ENCODE measurements at places on chromosomes 13 and 19.
A peak's percentile ranks its signal among the peaks of the same experiment; 100 is the strongest.

DNA sequence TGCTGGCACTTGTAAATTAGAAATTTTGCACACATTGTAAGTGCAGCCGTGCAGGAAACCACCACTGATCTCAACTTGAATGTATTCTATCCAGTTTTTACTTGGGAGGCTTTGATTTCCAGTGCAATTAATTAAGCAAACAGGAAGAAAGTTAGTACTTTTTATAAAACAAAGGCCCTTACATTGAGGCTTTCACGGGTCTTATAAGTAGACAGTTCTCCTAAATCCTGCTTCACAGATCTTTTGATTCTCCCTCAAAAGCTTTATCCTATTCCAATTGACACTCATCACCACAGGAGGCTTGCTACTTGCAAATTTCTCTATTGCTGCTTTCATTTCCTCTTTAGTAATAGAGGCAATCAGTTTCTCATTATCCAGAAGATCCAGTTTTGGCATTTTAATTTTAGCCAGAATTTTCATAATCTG is 90.1 kb downstream of the ERCC5 start:
- no peak for DNase-seq

- no peak for DNase-seq
Measured at GRCh38 chr19:739998-740715, 10.8 kb upstream of the MISP start.

DNA sequence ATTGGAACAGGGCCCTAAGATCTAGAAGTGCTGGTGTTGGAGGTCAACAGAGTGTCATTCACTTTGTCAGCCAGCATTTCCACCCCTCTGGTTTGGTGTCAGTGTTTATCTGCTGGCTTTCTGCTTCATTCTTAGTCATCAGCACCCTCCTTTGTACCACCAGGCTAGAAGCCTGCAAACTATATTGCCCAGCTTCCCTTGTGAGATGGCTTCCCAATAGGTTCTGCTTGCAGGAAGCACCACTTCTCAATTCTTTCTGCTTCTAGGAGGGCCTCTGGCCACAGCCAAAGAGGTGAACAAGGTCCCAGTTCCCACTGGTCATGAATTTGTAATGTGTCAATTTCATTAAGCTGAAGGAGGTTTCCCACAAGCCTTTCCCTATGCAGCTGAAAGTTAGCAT is 36.4 kb upstream of the CALM3 start:
- DNase-seq, result no peak

DNA sequence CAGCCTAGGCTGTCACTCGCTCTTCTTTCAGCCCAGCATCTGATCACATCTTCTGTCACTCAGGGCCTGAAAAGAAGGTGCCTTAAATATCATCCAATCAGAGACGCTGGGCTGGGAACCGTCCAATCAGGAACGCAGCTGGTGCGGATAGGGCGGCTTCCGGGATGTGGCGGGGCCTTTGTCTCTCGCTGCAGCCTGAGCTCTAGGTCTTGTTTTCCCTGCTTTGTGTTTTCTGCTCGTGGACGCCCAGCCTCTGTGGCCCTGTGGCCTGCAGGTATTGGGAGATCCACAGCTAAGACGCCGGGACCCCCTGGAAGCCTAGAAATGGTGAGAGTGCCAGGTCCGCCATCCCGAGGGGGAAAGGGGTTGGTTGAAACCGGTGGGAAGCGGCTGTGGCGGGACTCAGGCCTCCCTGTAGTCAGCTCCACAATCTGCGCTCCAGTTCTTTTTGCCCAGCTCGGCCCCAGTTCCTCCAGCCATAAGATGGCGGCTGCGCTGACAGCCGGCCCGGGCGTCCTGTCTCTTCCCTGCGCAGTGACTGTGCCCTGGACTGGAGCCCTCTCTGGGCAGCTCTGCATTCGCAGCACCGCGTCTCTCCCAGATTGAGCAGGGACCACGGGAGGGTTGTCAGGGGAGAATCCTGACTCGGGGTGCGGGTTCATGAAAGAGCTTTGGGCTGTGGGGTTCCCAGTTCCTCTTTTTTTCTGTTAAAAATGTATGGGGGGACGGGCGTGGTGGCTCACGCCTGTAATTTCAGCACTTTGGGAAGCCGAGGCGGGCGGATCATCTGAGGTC is at the start of gene ZNF85:
Gene ZNF85 (plus strand): TSS at position 175 of the 795 bp plus-strand sequence. CDS start 150 bp downstream, at position 325.
- DNase-seq, result peak; percentile 25

GRCh38 chr13:25175026-25175425 is 2.9 kb upstream of the AMER2 start:
- DNase-seq, result no peak

DNA sequence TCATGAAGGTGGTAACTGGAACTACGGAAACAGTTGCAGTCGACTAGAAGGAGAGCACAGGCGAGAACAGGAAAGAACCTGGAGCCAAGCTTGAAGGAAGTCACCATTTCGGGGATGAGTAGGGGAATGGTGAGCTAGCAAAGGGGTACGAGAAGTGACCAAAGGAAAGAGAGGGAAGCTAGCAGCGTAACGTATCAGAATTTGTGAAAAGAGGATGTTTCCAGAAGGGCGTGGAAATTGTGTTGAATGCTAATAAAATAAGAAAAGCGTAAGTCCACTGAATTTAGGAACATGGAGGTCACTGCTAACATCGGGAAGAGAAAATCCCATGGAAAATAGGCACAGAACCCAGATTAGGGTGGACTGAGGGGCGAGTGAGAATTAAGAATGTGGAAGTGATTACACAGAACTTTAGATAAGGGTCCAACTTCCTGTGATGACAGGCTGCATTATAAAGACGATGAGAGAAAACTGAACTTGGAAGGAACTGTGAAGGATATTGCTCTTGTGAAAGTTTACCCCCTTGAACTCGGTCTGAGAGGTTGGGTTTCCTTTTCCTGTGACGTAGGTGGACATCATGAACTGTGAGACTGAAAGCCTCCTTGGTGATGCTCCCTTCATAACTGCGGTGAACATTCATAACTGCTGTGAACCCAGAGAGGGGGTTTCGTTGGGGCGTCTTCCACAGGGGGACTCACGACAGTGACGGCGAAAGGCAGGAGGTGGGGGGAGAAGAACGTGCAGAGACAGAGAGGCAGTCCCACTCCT is 2.0 kb upstream of the FFAR2 start:
- no peak for DNase-seq

- no peak for DNase-seq
Measured at GRCh38 chr19:12815088-12815487, 8.7 kb downstream of the RNASEH2A start.

- DNase-seq, result no peak
Measured at GRCh38 chr19:55146078-55146704, 2.8 kb downstream of the TNNT1 start.

- DNase-seq, result no peak
Measured at GRCh38 chr19:8316351-8317125, 4.6 kb downstream of the NDUFA7 start.

GRCh38 chr13:103931331-103931845 is 865.2 kb upstream of the SLC10A2 start:
- DNase-seq, result no peak

GRCh38 chr13:72754111-72754510 is 26.4 kb downstream of the BORA start:
- DNase-seq, result no peak

DNA sequence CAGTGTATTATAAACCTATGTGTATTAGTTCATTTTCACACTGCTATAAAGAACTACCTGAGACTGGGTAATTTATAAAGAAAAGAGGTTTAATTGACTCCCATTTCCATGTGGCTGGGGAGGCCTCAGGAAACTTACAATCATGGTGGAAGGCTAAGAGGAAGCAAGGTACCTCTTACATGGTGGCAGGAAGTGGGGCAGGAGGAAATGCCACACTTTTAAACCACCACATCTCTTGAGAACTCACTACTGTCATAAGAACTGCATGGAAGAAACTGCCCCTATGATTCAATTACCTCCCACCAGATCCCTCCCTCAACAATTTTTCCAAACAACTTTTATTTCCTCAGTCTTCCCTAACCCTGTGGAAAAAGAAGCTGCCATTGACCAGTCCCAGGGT is 14.5 kb upstream of the TPP2 start:
- no peak for DNase-seq

- DNase-seq, result peak; percentile 74
Measured at GRCh38 chr19:3065675-3066357, 3.5 kb upstream of the TLE5 start.

GRCh38 chr13:111129465-111130115 is 14.5 kb downstream of the ARHGEF7 start:
- DNase-seq, result peak; percentile 43

- DNase-seq, result peak; percentile 89
Measured at GRCh38 chr19:1025960-1026782, at the start of gene CNN2. Gene CNN2 (plus strand): TSS chr19:1026608. CDS start chr19:1026662, 54 bp downstream.

DNA sequence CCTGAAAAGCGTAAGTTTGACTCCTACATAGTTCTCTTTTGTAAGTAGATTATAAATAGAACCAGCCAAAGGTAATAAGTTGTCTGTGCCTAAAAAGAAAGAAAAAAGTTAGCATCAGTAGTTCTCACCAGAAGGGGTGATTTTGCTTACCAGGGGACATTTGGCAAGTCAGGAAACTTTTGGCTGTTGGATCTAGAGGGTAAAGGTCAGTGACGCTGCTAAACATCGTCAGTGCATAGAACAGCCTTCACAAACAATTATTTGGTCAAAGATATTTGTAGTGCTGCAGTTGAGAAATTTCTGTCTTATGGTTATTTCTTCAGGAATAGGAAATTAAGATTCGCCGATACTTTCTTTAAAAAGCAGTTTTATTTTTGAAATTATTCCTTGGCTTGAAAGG is 2.0 kb downstream of the USPL1 start:
- no peak for DNase-seq

DNA sequence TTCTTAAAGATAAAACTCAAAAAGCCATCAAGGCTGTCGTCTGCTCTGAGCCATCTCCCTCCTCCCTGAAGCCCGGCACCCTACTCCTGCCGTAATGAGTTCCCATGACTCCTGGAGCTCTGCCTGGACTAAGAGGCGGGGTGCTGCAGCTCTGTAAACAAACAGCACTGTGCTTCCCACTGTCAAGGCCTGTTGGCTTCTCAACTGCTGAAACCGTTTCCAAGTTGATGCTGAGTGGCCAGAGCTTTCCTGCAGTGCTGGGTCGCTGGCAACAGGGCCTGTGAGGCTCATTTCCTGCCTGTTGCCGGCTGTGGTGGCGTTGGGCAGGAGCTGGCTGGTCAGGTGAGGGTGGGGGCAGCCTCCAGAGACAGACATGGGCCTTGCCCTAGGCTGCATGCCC is 26.7 kb upstream of the ISYNA1 start:
- DNase-seq, result no peak

GRCh38 chr19:15194938-15195337 is 5.9 kb downstream of the NOTCH3 start:
- no peak for DNase-seq

DNA sequence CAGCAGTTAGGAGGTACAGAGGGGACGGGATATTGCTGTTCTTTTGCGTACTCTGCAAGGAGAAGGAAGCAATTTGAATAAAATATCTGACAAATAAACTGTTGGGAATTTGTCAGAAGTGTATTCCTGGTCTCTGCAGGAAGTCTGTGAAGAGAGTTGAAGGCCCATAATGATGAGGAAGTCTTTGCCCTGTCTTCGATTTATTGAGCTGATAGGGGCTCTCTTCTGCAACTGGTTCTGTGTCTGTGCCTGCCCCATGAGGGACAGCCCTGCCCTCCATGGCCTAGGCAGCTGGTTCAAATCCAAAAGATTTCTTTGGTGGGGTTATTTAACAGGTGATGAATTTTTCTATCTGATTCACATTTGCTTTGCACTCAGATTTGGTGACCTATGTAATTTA is 339.7 kb upstream of the EDNRB start:
- no peak for DNase-seq

- DNase-seq, result no peak
Measured at GRCh38 chr19:1526979-1527649, 3.2 kb downstream of the PLK5 start.

DNA sequence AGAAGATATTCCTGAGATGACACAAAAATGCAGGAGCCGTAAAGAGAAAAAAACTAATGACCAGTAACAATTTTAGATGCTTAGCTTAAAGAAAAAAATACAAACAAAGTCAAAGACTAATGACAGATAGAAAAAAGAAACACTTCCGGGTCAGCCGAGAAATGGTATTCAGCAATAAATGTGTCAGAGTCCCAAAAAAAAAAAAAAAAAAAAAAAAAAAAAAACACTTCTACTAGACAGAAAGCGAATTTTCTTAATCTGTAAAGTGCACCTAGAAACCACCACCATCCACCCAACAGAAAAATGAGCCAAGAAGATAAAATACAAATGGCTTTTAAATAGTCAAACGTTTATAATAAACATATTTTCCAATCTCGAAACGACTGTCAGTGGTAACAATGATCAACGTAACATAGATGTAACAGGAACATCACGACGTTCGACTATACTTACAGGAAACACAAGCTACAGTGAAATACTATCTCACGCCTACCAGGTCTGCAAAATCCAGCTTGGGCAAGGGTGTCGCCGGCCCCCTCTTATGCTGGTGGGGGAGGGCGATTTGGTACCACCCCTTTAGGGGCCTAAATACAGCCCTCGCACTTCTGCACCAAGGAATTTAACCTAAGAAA is 10.6 kb downstream of the ABHD17A start:
- DNase-seq, result no peak

DNA sequence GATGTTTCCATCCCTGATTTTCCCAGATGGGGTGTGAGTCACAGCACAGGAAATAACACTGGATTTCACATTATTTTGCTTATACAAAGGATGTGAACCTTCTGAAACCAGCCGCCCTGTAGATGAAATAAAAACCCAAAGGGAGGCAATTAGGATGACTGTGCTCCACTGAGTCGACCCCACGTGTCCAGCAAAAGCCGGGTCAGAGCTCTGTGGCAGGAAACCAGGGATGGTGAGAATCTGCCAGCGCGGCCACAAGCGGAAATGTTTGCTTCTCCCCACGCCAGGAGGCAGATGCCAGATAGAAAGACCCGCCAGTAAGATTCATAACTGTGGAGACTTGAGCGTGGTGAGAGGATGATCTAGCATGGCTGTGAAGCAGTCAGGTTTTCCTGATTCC is 764.4 kb downstream of the LIG4 start:
- no peak for DNase-seq

DNA sequence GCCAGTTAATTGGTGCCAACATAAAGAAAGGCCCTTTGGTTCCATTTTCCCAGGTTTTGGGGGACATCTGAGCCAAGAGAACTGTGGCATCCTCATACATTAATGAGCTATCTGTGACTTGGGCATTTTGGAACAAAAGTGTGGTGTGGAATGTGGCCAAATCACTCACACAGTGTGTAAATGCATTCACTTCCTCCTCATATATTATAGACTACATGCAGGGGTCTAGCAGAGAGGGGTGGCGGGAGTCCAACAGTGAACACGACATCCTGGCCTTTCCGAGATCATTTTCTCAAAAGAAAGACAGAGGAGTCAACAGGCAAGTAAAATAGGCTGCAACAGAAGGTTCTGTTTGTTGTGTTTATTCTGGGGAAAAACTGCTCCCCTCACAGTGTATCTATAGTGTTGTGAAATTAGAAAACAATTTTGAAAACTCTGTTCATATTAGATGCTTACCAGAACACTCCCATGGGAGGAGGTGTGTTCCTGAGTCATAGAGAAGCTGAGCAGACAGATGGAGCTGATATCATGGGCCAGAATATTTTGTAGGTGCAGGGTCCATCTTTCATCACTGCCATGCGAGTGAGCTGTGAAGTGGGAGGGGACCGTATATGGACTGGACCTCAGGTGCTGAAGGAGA is 36.9 kb downstream of the PABPC3 start:
- DNase-seq, result no peak

- DNase-seq, result no peak
Measured at GRCh38 chr13:45799451-45799850, 52.1 kb downstream of the SIAH3 start.

- DNase-seq, result no peak
Measured at GRCh38 chr19:5107432-5108122, 138.7 kb downstream of the KDM4B start.

GRCh38 chr19:35929876-35930275 is 6.3 kb upstream of the LRFN3 start:
- no peak for DNase-seq

Measured in GM12892 (cell line).